ENCODE measurements at places on chromosomes 7 and 10.

DNA sequence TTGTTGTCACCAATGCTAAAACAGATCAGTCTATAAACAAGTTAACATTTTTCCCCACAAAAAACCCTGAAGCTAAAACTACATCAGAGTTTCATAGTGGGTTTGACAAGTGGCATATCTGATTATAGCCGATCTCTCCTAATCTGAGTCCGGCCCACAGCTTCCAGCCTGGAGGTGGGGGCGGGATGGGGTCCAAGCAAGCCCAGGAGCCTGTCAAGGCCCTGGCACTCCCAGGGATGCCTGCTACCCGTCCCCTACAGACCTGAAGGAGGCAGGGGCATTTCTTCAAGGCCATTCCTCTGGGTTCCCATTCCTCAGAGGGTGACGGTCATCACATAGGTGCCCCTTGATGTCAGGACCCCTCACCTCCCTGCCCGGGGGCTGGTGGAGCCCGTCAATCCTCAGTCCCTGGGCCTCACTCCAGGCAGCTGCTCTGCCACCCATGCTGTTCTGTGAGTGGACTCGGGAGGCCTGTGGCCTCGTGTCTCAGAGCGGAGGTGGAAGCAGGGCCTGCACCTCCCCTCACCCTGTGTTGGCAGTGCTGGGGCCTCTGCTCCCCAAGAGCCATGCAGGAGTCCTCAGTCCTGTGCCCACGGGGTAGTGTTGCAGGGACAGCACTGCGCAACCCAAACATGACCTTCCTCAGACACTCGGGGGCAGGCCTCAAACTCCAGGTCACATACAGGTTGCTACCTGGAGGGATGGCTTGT, 8.8 kb downstream of the DPYSL4 start:
- no peaks in the 10 kb centered on the region for H3K4me1 ChIP-seq
- peak; percentile 6 for DNase-seq
- H3K36me3 ChIP-seq, result no peaks in the 10 kb centered on the region
- no peak overlapping the region for H3K4me3 ChIP-seq
- no peak overlapping the region for H3K27ac ChIP-seq

DNA sequence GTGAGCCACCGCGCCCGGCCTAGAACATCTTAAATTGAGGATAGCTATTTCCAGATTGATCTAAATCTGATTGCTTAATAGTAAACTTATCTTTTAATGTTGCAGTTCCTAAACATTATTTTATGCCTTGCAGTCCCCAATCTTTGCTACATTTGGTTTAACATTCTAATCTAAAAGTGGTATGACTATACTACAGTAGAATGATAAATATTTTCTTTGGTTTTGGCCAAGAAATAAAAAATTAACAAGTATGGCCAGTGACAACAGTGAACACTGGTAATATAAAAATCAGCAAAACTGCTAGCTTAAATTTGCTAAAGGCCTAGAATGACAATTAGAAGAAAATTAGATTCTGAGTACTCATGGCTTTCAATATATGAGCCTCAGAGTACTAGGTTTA, 73.5 kb downstream of the CDK6 start:
- no peaks in the 10 kb centered on the region for H3K4me1 ChIP-seq
- H3K27me3 ChIP-seq, result no peaks in the 10 kb centered on the region

GRCh38 chr10:90372451-90372850, 485.4 kb downstream of the HTR7 start:
- no peaks in the 10 kb centered on the region for H3K36me3 ChIP-seq
- no peaks in the 10 kb centered on the region for H3K4me1 ChIP-seq
- H3K27ac ChIP-seq, result no peak overlapping the region
- H3K27me3 ChIP-seq, result no peaks in the 10 kb centered on the region

GRCh38 chr10:14129770-14130169, 201.0 kb downstream of the FRMD4A start:
- H3K4me1 ChIP-seq, result no peaks in the 10 kb centered on the region
- no peaks in the 10 kb centered on the region for H3K36me3 ChIP-seq
- H3K27me3 ChIP-seq, result no peaks in the 10 kb centered on the region
- no peak overlapping the region for H3K4me3 ChIP-seq

GRCh38 chr10:132742837-132743194, 43.1 kb downstream of the NKX6-2 start:
- DNase-seq, result no peak
- H3K27ac ChIP-seq, result no peak overlapping the region
- H3K27me3 ChIP-seq, result no peaks in the 10 kb centered on the region

- no peaks in the 10 kb centered on the region for H3K36me3 ChIP-seq
- H3K27ac ChIP-seq, result no peak overlapping the region
- DNase-seq, result no peak
- no peak overlapping the region for H3K4me3 ChIP-seq
- H3K27me3 ChIP-seq, result no peaks in the 10 kb centered on the region
Measured at GRCh38 chr7:146216396-146217041, 99.9 kb downstream of the CNTNAP2 start.

- H3K27ac ChIP-seq, result no peak overlapping the region
- no peaks in the 10 kb centered on the region for H3K4me1 ChIP-seq
- no peak overlapping the region for H3K4me3 ChIP-seq
- H3K27me3 ChIP-seq, result no peaks in the 10 kb centered on the region
- DNase-seq, result no peak
Measured at GRCh38 chr7:68256295-68256694, 1259.7 kb downstream of the TYW1 start.

DNA sequence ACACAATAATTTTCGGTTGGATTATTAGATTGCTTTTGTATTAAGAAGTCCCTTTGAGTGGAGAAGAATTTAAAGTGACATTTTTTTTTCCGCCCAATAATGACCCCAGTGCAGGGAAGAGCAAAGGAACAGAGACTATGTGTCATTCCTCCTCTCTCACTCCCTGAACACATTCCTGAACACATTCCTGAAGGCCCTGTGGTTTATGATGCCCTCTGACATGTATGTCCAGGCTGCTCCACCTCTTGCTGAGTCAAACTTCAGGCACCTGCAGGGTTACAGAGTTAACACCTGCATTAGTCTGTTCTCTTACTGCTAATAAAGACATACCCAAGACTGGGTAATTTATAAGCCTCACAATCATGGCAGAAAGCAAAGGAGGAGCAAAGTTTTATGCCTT, 704.0 kb upstream of the LRRN3 start:
- H3K27me3 ChIP-seq, result no peaks in the 10 kb centered on the region
- H3K4me3 ChIP-seq, result no peak overlapping the region
- H3K27ac ChIP-seq, result no peak overlapping the region
- no peaks in the 10 kb centered on the region for H3K36me3 ChIP-seq

GRCh38 chr7:114785496-114785895, 136.4 kb upstream of the MDFIC start:
- H3K27me3 ChIP-seq, result no peaks in the 10 kb centered on the region
- DNase-seq, result no peak

DNA sequence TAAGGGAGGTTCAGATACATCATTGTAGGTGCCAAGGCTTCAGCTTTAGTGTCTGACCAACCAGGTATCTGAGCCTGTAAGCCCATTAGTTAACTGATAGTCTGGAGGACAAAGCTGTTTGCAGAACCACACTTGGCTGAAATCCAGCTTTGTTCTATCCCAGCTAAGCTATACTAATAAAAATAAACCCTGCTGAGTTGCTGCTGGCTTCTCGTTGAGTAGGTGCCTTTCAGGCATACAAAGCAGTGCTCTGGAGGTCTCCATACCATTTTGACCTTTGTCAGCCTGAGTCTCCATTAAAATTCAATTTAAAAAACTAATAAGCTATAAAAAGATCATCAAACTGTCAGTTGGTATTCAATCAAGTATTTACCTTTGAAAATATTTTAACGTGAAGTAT, 22.0 kb downstream of the CDCA7L start:
- H3K27ac ChIP-seq, result no peak overlapping the region
- H3K4me1 ChIP-seq, result peaks cover 7% of the 10 kb centered on the region
- no peaks in the 10 kb centered on the region for H3K36me3 ChIP-seq
- no peak overlapping the region for H3K4me3 ChIP-seq

DNA sequence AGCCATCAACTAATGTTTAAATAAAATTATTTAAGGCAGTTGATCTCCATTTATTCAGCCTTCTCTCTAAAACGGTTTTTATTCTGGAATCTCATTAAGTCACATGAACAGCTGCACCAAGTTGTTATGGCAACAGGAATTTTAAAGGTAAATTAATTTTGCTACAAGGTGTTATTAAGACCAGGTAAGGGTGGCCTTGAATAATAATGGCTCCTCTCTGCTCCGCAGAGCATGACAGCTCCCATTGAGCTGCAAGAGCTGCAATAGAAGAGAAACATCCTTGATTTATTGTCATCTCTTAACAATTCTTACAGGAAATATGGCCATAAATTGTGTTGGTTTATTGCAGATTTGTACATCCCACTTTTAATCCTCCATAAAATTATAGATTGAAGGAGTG, 165.8 kb downstream of the KLF6 start:
- H3K36me3 ChIP-seq, result no peaks in the 10 kb centered on the region
- H3K27me3 ChIP-seq, result no peaks in the 10 kb centered on the region

DNA sequence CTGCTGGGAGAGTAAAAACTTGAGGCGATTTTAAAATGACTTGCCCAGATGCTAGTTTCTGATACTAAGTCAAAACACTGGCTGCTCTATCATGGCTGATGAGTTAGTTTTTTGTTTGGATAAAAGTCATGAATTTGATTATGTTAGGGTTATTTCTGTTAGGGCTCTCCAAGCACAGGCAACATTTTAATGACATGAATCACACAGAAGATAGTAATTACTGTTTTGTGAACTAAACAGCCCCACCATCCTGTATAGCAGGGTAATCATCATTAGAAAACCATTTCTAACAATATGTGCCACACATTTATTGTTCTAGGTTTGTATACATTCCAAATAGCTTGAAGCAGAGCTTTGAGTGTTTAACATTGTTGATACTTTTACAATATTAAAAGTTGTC, 750.3 kb downstream of the ANKRD7 start:
- H3K4me1 ChIP-seq, result no peaks in the 10 kb centered on the region
- no peaks in the 10 kb centered on the region for H3K36me3 ChIP-seq
- no peak overlapping the region for H3K4me3 ChIP-seq
- H3K27me3 ChIP-seq, result no peaks in the 10 kb centered on the region

- peaks cover 84% of the 10 kb centered on the region for H3K36me3 ChIP-seq
- H3K4me3 ChIP-seq, result no peak overlapping the region
- peaks cover 6% of the 10 kb centered on the region for H3K4me1 ChIP-seq
Measured at GRCh38 chr7:44052771-44053365, 8.4 kb downstream of the DBNL start.

GRCh38 chr7:82247814-82248433, 195.7 kb downstream of the CACNA2D1 start:
- no peaks in the 10 kb centered on the region for H3K36me3 ChIP-seq
- no peak for DNase-seq
- H3K4me3 ChIP-seq, result no peak overlapping the region
- peaks cover 5% of the 10 kb centered on the region for H3K4me1 ChIP-seq

DNA sequence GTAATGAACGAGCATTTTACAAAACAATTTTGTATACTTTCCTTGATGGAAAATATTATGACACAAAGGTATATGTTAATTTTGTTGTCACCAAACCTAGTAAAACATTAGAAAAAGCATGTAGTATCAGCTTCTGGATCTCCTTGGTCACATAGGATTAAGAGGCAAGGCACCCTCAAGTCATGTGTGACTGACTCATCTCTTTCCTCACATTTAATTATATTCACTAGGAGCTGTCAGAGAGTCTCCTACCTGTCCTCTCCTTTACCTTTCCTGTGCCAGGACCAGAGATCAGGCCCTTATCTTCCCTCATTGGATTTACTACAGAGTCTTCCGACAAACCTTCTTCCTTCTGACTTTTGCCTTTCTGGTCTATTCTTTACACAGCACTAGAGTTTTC, 111.3 kb upstream of the RPA3 start:
- no peak for DNase-seq
- no peaks in the 10 kb centered on the region for H3K27me3 ChIP-seq
- H3K36me3 ChIP-seq, result no peaks in the 10 kb centered on the region
- no peak overlapping the region for H3K27ac ChIP-seq

GRCh38 chr10:17756557-17757217, 4.7 kb downstream of the TMEM236 start:
- no peaks in the 10 kb centered on the region for H3K36me3 ChIP-seq
- H3K4me1 ChIP-seq, result no peaks in the 10 kb centered on the region
- no peak overlapping the region for H3K27ac ChIP-seq
- no peak for DNase-seq

DNA sequence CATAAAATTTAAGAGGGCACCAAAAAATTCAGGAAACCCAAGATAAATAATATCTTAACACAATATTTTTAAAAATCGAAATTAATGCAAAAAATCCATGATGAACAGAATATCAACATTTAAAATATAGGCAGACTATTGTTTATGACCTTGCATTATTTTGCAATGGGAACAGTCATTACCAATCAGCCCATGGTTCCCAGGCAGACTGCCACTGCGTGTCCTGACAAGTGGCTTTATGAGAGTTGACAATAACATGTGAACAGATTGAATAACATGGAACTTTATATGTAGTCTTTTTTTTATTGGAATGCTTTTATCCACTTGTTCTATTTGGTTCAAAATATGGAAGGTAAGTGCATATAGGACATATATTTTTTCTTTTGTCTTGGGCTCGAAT, 3.1 kb upstream of the AVPI1 start:
- H3K4me1 ChIP-seq, result peaks cover 19% of the 10 kb centered on the region
- no peak overlapping the region for H3K4me3 ChIP-seq
- no peaks in the 10 kb centered on the region for H3K27me3 ChIP-seq
- H3K27ac ChIP-seq, result no peak overlapping the region

- H3K4me1 ChIP-seq, result peaks cover 5% of the 10 kb centered on the region
- no peaks in the 10 kb centered on the region for H3K27me3 ChIP-seq
- no peak for DNase-seq
Measured at GRCh38 chr7:15643000-15643705, 43.3 kb downstream of the MEOX2 start.

GRCh38 chr7:141551094-141551781, at the start of gene AGK:
Gene AGK, plus strand, starts transcription at chr7:141551410. Its CDS starts 4,057 bp downstream, at chr7:141555467.
- H3K27me3 ChIP-seq, result no peaks in the 10 kb centered on the region
- H3K27ac ChIP-seq, result peak within 1 kb of the TSS; percentile 76
- H3K4me1 ChIP-seq, result peaks cover 5% of the 10 kb centered on the region
- H3K36me3 ChIP-seq, result no peaks in the 10 kb centered on the region
- peak within 1 kb of the TSS; percentile 88 for H3K4me3 ChIP-seq
- peak; percentile 72 for DNase-seq

GRCh38 chr7:158740657-158741293, 36.2 kb upstream of the NCAPG2 start:
- H3K36me3 ChIP-seq, result peaks cover 12% of the 10 kb centered on the region
- no peak overlapping the region for H3K27ac ChIP-seq
- no peak for DNase-seq
- no peak overlapping the region for H3K4me3 ChIP-seq
- H3K4me1 ChIP-seq, result no peaks in the 10 kb centered on the region
